ENCODE measurements at places on chromosomes 12 and 14. TPM values are rescaled to one million over a fixed set of nuclear protein-coding genes. Genes with fewer than 3 reads are reported as not detected.

VWF gene
- 490 TPM for total RNA-seq

TPPP2 gene
- total RNA-seq, result not detected

FOXM1 gene
- total RNA-seq, result 0.84 TPM

ACACB gene
- 46.8 TPM for total RNA-seq

TSPAN11 gene
- 14.1 TPM for total RNA-seq

LMO3 gene
- total RNA-seq, result 28.2 TPM

LBHD2 gene
- not detected for total RNA-seq

NELL2 gene
- total RNA-seq, result 1.2 TPM

DNA sequence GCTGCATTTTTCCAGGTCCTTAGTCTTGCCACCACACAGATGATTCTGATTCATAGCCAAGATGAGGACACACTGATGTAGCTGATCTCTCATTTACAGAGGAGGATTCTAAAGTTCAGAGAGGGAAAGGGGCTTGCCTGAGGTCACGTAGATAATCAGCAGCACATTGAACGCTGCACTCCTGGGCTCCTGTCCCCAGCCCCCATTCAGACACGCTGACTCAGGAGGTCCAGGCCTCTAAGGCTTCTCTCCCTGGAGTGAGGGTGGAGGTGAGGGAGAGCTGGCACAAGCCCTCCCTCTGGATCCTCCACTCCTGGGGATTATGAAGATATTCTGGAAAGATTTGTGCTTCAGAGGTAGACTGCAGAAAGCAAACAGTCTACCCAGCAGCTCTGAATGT is 10.3 kb downstream of the NFATC4 start:
- no peaks in the 10 kb centered on the region for H3K4me1 ChIP-seq
- H3K4me3 ChIP-seq, result no peak overlapping the region
- no peaks in the 10 kb centered on the region for H3K27me3 ChIP-seq
- no peak overlapping the region for H3K27ac ChIP-seq
- H3K36me3 ChIP-seq, result no peaks in the 10 kb centered on the region

DNA sequence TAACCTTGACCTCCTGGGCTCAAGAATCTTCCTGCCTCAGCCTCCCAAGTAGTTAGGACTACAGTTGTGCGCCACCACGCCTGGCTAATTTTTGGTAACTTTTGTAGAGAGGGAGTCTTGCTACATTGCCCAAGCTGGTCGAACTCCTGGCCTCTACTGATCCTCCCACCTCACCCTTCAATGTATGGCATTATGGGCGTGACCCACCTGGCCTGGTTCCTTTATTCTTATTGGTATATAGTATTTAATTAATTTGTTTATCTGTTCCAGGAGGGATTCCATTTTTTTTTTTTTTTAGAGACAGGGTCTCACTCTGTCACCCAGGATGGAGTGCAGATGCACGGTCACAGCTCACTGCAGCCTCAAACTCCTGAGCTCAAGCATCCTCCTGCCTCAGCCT is 40.9 kb upstream of the EAPP start:
- no peaks in the 10 kb centered on the region for H3K27me3 ChIP-seq
- no peaks in the 10 kb centered on the region for H3K4me1 ChIP-seq
- peak; percentile 15 for DNase-seq
- H3K4me3 ChIP-seq, result no peak overlapping the region

DNA sequence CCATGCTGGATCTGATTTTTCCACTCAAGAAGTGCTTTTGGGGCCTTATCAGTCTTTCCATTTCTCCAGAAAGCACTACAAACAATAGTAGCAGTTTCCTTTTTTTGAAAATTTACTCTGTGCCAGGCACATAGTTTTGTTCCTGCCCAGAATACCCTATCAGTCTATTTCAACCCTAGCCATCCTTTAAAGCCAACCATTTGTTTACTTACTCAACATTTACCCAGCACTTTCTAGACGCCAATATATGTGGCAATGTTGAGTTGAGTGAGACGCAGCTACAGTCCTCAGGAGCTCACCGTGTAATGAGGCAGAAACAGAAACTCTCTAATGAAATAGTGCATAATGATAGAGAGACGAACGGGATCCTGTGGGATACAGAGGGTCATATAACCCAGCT is 32.9 kb upstream of the CHST11 start:
- H3K27me3 ChIP-seq, result no peaks in the 10 kb centered on the region
- H3K4me1 ChIP-seq, result peaks cover 6% of the 10 kb centered on the region
- no peak overlapping the region for H3K4me3 ChIP-seq
- DNase-seq, result no peak

GRCh38 chr12:125151284-125151683 is 86.0 kb downstream of the AACS start:
- no peaks in the 10 kb centered on the region for H3K4me1 ChIP-seq
- no peak for DNase-seq
- H3K27me3 ChIP-seq, result no peaks in the 10 kb centered on the region
- H3K27ac ChIP-seq, result no peak overlapping the region

DNA sequence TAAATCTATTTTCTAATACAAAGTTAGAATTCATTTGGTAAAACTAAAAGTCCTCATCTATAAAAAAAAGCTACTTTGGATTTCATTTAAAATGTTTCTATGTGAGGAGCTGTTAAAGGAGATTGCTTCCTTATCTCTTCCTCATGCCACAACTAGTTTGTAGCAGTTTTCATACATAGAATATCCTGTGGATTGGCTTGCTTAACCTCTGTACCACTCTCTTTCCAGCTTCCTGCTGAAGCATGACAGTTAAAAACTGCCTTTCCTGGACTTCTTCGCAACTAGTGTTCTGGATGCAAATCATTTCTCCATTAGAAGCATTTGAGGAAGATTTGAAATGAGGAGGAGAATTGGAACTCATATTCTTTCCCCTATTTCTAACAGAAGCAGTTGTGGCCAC is 49.6 kb downstream of the ST8SIA1 start:
- no peak overlapping the region for H3K4me3 ChIP-seq
- no peak overlapping the region for H3K27ac ChIP-seq
- no peaks in the 10 kb centered on the region for H3K36me3 ChIP-seq
- no peaks in the 10 kb centered on the region for H3K27me3 ChIP-seq

- H3K4me1 ChIP-seq, result no peaks in the 10 kb centered on the region
- H3K36me3 ChIP-seq, result no peaks in the 10 kb centered on the region
- DNase-seq, result no peak
- no peaks in the 10 kb centered on the region for H3K27me3 ChIP-seq
These were observed 221.7 kb downstream of the ZFP36L1 start for GRCh38 chr14:68571114-68571591.

DNA sequence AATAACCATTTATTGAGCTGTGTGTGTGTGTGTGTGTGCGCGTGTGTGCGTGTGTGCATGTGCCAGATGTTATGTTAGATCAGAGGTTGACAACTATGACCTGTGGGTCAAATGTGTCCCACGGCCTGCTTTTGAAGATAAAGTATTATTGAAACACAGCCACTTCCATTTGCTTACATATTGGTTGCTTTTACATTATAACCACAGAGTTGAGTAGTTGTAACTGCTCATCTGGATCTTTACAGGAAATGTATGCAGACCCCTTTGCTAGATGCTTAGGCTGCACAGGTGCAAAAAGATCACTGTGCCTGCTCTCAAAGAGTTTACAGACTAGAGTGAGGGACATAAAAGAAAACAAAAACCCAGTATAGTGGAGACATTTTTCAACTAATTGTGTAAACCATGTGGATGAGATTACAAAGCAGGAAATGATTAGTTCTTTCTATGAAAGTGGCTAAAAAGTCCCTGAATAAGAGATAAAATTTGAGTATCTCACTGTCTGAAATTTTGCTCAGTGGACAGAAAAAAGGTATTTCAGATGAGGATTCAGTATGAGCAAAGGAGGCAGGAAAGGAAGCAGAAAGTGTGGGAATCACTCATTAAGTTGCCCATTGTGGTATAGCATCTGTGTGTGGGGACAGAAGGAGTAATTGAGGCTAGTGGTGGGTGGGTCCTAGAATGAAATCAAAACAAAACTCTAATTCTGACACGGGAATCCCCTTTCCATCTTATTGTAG is 188.4 kb downstream of the PAH start:
- no peaks in the 10 kb centered on the region for H3K27me3 ChIP-seq
- no peak overlapping the region for H3K27ac ChIP-seq
- DNase-seq, result no peak
- H3K36me3 ChIP-seq, result no peaks in the 10 kb centered on the region

DNA sequence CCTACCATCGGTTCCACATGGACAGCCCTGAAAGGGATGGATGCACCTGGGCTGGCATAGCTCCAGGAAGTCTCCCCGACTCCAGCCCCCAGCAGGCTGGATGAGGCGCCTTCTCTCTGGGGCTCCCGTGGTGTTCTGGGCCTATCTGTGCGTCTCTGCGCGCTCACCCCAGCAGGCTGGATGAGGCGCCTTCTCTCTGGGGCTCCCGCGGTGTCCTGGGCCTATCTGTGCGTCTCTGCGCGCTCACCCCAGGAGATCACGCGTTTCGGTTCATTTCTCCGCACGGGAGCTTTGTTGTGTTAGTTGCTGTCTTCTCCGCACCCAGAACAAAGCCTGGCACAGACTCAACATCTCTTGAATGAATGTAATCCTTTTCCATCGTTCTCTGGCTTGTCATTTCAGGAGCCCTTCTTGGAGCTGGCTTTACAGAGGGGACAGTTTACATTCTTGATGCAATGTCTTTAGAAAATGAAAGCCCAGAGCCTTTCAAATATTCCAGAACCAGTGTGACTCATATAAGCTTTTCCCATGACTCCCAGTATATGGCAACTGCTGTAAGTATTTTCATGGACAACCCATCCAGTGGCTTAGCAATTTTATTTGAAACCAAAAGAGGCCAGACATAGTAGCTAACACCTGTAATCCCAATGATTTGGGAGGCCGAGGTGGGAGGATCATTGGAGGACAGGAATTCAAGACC is 40.3 kb downstream of the CFAP251 start:
- no peaks in the 10 kb centered on the region for H3K27me3 ChIP-seq
- H3K27ac ChIP-seq, result no peak overlapping the region
- DNase-seq, result no peak
- no peak overlapping the region for H3K4me3 ChIP-seq

GRCh38 chr14:35279369-35279768 is 12.8 kb upstream of the PSMA6 start:
- H3K27me3 ChIP-seq, result no peaks in the 10 kb centered on the region
- peaks cover 5% of the 10 kb centered on the region for H3K36me3 ChIP-seq

GRCh38 chr12:106358396-106359241 is 1.1 kb downstream of the POLR3B start:
- DNase-seq, result no peak
- no peaks in the 10 kb centered on the region for H3K36me3 ChIP-seq
- peak overlapping the region; percentile 53 for H3K4me3 ChIP-seq

DNA sequence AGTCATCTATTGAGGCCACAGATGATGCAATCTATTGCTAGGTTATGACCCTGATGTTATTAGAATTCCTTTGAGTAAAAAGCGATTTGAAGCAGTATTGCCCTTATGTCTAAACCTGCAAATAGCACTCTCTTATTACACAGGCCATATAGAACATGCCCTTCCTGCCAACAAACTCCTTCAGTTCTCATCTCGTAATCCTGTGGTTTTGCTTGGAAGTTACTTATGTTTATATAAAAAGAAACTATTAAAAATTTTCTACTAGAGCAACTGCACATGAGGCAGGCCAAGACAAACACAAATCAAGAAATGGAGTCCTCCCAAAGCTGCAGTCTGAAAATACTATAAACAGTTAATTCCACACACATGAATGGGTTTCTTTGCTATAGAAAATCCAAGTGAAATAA is 1200.2 kb downstream of the LRFN5 start:
- no peak for DNase-seq
- H3K36me3 ChIP-seq, result no peaks in the 10 kb centered on the region
- no peaks in the 10 kb centered on the region for H3K4me1 ChIP-seq
- no peak overlapping the region for H3K4me3 ChIP-seq

DNA sequence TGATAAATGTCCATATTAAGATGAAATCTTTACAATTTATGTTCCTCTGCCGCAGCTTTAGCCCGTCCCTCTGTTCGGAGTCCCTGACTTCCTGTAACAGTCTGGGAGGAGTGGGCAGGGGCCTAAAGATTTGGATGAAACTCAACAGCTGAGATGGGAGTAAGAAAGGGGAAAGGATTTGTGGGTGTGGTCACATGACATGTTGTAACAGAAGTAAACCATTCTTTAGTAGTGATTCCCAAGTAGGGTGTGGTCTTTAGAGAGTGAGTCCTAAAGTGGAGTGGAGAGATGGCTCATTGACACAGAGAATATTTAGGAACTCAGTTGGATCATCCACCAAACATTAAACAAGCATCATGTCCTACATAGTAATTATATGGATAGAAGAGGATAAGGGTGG is 12.9 kb downstream of the TMEM117 start:
- H3K36me3 ChIP-seq, result no peaks in the 10 kb centered on the region
- H3K27me3 ChIP-seq, result no peaks in the 10 kb centered on the region
- no peak for DNase-seq

DNA sequence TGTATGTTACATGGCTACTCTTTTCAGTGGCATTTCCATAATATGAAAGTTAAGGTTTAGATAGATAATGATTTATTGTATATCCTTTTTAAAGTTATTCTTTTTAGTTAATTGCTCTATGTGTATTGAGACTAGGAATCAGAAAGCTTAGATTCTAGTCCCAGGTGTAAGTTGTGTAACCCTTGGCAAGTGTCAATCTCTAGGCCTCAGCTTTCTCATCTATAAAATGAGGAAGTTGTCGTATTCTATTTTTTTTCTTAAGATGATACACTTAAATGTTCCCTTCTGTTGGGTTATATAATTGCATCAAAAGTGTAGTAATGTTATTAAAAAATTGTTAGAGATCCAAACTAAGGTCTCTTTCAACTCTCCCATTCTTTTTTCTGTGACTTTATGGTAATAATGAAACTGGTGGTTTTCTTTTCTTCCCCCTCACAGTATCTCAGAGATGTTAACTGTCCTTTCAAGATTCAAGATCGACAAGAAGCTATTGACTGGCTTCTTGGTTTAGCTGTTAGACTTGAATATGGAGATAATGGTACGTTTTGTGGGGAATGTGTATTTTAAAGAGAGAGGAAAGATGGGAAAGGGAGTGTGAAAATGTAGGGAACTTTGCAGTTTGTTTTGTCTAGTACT is 4.1 kb downstream of the RTRAF start:
- no peak overlapping the region for H3K27ac ChIP-seq
- no peak overlapping the region for H3K4me3 ChIP-seq
- DNase-seq, result no peak
- H3K27me3 ChIP-seq, result no peaks in the 10 kb centered on the region

- no peaks in the 10 kb centered on the region for H3K36me3 ChIP-seq
- H3K27me3 ChIP-seq, result no peaks in the 10 kb centered on the region
- DNase-seq, result no peak
- no peak overlapping the region for H3K4me3 ChIP-seq
- no peak overlapping the region for H3K27ac ChIP-seq
- H3K4me1 ChIP-seq, result no peaks in the 10 kb centered on the region
These were observed 369.0 kb upstream of the TMTC1 start for GRCh38 chr12:30152705-30153104.

DNA sequence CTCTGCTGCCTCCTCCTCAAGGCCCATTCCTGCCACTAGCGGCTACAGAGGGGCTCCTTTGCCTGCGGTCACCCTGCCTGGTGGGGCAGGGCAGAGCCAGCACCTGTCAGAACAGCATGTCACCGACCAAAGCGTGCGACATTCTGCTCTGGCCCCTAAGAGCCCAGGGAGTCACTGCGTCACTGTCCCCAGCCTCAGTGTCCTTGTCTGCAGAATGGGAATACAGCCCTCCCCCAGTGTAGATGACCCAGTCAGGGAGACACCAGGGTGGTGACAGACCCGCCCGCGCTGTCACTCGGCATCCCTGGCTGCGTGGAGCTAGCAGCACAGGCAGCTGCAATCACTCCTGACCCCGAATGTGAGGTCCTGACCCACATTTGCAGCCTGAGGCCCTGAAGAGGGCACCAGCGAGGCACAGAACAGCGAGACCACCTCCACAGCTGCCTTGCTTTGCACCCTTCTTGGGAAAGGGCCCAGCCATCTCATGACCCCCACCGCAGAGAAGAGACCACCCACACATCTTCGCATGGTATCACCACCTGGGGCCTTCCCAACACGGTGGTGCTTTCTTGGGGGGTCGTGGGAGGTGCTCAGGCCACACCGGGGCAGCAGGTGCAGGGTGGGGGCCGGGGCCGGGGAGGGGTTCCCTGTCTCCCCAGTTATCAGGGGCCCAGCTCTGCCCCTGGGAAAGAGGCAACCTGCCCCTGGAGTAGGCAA is 2.5 kb downstream of the AHNAK2 start:
- H3K27ac ChIP-seq, result no peak overlapping the region
- no peaks in the 10 kb centered on the region for H3K36me3 ChIP-seq
